ENCODE measurements at places on chromosomes 1 and 21. TPM values are rescaled to one million over a fixed set of nuclear protein-coding genes. Genes with fewer than 3 reads are reported as not detected.

- DNase-seq = peak; percentile 81
These were observed at the start of gene AKT3 for GRCh38 chr1:243850202-243850451. AKT3 (minus strand) TSS chr1:243850243; CDS start chr1:243843170, 7,073 bp downstream.

FLG2 gene
- not detected for total RNA-seq

DNA sequence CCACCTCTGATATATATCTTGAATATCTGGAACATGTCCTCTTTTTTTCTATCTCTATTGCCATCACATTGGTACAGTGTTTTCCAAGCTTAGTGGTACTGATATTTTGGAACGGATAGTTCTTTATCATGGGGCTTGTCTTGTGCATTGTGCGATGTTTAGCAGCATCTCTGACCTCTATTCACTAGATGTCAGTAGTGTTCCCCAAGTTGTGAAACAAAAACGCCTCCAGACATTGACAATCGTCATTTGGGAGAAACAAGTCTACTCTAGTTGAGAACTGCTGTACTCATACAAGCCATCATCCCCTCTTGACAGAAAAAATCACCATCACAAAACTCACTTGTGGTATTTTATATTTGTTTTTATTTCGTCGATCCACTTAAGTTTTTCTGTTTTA, 79.7 kb upstream of the CHODL start:
- peak; percentile 3 for DNase-seq

DNA sequence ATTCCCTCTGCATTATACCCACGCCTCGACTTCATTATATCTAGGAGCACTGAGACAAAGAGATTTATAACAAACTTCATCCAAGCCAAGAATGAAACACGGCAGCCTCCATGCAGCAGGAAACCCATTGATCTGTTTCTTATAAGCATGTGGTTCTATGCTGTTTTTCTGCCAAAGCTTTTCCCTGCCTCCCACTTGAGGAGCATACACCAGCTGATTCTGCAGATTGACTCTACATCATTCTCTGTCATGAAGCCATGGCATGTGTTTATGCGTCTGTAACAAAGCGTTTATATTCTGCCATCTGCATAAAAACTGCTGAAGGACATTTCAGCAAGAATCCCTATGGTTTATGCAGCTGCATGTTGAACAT, 102.0 kb downstream of the CYYR1 start:
- no peak for DNase-seq

HOOK1 gene
- not detected for total RNA-seq

GRCh38 chr1:233333086-233333485, 5.6 kb downstream of the MAP3K21 start:
- DNase-seq = no peak

KCNA3 gene
- not detected for total RNA-seq

- DNase-seq = no peak
These were observed 13.4 kb downstream of the TNFRSF8 start for GRCh38 chr1:12076425-12077005.

DNA sequence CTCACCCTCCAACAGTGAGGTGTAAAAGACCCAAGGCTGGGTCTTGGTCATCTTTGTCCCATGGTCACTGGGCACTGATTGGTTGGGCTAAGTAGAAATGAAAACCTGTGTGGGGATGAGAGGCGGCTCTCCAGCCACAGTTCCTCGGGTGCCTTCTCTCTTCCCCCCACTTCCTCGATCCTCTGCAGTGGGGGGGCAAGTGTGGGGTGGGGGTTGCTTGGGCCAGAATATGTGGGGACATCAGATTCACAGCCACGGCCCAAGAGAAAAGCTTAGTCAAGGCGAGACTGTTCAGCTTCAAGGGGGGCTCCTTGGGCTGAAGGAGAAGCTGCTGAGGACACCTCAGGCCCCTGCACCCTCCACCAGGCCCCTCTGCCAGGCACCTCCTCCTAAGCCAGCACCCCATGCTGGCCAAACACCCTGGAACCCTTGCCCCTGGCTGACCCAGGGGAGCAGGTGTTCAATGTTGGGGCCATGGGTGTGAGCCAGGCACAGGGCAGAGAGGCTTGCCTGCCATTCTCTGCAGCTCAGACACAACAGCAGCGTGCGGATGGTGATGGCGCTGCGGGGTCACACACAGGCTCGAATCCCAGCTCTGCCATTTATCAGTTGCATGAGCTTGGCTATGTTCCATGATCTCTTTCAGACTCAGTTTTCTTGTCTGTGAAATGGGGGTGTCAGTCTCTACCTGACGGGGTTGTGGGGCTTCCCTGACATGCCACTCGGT, 21.0 kb upstream of the TNFRSF1B start:
- DNase-seq = no peak

ADAMTSL4 gene
- total RNA-seq = 20.0 TPM

GRCh38 chr1:197981561-197981960, 64.4 kb downstream of the LHX9 start:
- no peak for DNase-seq

DNA sequence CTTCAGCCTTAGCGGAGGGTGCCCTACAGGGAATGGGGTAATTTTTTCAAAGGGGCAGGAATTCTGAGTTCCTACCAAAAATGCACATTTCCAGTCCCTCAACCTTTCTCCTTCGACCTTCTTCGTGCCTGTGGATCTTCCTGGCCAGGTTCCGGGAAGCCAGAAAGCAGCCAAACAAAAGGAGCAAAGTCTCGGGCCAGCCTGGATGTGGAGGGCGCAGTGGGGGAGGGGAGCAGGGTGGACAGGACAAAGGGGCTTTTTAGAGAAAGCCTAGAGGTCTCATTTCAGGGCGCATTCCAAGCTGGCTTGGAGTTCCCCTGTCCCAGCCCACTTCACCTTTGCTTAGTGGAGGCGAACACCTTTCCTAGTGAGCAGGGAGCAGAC, 2.9 kb upstream of the INAVA start:
- DNase-seq = no peak

TMEM240 gene
- 1.1 TPM for total RNA-seq

SMCP gene
- total RNA-seq = not detected

- no peak for DNase-seq
These were observed 31.6 kb downstream of the TMCC2 start for GRCh38 chr1:205259324-205259832.

CELA2A gene
- total RNA-seq = not detected

DNA sequence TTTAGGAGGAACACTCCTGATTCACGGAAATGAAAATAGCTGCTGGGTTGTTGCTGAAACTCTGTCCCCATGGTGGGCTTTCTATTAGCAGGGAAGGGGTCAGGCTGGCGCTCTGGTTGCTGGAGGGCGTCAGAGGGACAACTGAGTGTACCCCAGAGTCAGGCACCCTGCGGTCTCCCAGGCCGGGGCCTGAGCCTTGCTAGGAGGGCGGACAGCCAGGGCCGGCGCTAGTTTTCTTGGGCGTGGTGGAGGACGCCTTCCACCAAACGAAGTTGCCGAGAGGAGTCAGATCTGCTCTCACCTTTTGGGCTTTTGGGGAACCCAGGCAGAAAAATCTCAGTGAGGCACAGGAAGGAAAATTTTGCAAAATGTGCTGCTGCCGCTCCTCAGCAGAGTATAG, 54.8 kb downstream of the NGF start:
- no peak for DNase-seq

PTGS2 gene
- total RNA-seq = not detected

RNU5D-1 gene
- not detected for total RNA-seq

ANGPTL1 gene
- total RNA-seq = not detected

GRCh38 chr1:2477791-2478499, 1.9 kb downstream of the PLCH2 start:
- no peak for DNase-seq

DNA sequence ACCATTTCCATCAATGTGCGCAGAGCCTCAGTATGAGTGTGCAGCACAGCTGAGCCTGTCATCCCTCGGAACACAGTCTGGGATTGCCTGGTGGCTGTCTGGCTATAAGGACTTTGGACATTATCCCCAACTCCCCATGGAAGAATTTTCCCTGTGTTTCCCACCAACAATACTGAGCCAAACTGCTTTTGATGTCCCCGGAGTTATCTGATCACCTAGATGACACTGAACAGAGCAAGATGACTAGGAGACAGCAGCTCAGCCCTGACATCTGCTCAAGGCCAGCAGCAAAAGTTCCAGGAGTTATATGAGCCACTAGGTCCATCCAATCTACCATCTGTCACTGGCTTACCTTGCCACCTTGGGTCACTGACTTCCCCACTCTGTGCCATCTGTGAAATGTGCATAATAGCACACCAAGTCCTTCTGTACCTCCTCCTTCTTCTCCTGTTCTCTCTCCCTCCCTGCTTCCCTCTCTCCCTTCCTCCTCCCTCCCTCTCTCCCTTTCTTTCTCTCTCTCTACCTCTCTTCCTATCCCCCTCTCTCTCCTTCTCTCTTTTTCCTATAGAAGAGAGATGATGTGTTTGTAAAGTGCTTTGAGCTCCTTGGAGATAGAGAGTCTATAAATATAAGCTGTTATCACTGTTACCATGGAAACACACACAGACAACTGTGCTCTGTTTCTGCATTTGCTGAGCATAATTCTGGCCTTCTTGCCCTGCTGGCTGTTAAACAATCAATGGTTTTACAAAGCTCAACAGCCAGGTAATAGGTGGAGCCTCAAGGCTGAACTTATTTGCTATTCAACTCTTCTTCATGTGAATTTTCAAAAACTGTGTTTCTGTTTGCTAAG, 19.7 kb upstream of the ATP1B1 start:
- DNase-seq = peak; percentile 95

GRCh38 chr1:204323887-204324286, 35.8 kb downstream of the PLEKHA6 start:
- DNase-seq = no peak

All from G401 (cell line).